Left renal cortex interstitium (tissue), 4 donors: ENCODE measurements at places on chromosomes 7 and 10. TPM values are rescaled to one million over a fixed set of nuclear protein-coding genes. Genes with fewer than 3 reads are reported as not detected.

DNA sequence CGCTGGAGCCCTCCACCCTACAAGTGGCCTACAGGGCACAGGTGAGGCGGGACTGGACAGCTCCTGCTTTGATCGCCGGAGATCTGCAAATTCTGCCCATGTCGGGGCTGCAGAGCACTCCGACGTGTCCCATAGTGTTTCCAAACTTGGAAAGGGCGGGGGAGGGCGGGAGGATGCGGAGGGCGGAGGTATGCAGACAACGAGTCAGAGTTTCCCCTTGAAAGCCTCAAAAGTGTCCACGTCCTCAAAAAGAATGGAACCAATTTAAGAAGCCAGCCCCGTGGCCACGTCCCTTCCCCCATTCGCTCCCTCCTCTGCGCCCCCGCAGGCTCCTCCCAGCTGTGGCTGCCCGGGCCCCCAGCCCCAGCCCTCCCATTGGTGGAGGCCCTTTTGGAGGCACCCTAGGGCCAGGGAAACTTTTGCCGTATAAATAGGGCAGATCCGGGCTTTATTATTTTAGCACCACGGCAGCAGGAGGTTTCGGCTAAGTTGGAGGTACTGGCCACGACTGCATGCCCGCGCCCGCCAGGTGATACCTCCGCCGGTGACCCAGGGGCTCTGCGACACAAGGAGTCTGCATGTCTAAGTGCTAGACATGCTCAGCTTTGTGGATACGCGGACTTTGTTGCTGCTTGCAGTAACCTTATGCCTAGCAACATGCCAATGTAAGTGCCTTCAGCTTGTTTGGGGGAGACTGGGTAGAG is at the start of gene COL1A2:
TSS of gene COL1A2 (plus strand) at position 459 of the 704 bp plus-strand sequence. CDS start at position 596, 137 bp downstream.
- DNase-seq, result peak; percentile 66

GRCh38 chr10:1402816-1403507 is 334.4 kb downstream of the ADARB2 start:
- no peak for DNase-seq

DNA sequence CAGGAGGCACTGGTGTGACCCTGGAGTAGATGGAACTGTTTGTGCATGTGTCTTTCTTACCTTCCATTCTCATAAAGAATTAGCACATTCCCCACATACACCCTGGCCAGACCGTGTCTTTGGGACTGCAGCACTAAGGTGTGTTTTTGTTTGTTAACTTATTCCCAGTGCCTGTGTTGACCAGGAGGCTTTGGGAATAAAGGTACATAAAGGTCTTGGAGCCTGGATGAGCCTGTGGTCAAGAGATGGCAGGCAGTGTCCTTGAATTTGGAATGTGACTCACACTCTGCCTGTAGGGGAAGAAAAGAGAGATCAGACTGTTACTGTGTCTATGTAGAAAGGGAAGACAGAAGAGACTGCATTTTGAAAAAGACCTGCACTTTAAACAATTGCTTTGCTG is 137.6 kb downstream of the LYZL1 start:
- no peak for DNase-seq

- DNase-seq, result no peak
Measured at GRCh38 chr7:118109607-118110006, 74.4 kb upstream of the LSM8 start.

GRCh38 chr7:139108266-139109187 is 993 bp downstream of the ZC3HAV1 start:
- DNase-seq, result no peak

DNA sequence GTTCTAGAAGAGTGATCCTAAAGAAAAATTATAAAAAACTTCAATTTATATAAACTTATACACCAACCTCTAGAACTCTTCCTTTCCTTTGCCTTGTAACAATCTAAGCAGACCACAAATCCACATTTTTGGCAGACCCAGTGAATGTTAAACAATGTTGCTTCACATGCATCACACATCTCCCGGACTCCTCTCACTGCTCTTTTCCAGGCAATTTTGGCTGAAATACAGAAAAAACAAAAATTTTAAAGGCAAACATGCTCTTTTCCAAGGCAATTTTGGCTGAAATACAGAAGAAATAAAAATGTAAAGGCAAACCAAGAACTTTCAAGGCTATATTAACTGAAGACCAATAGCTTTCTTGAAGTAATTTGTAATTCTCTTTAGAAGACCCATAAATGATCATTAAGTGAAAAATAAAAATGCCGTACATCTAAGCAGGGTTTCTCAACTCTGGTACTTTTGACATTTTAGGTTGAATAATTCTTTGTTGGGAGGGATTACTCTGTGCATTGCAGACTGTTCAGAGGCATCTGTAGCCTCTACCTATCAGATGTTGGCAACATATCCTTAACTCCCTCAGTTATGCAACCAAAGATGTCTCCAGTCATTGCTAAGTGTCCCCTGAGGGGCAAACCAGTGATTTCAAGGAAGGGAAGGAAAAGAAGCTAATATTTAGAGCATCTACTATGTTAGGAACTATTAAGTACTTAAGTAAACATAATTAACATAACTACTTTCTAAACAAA is 64.4 kb downstream of the NRBF2 start:
- DNase-seq, result no peak

DNA sequence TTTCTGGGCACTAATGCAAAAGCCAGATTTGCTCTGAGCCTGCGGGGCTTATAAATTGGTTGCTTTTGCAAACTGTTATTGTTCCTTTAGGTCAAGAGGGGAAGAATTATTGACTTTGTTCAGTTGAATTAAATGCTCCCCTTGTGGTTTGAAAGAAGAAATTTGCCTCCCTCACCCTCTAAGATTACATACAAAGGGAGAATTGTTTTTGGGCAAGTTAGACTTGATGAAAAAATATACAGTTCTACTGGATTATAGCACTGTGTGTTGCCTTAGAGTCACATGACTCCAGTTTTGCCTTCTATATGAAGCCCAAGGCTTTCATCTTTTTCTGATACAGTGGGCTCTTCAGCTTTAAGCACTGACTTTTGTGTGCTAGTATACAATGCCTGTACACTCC is 1265.8 kb upstream of the LRRTM3 start:
- DNase-seq, result no peak

Gene DHX32
- 22.8 TPM for polyA plus RNA-seq
